ENCODE measurements at places on chromosomes 5 and 9.

GRCh38 chr9:75873712-75874111 lies 16.8 kb upstream of the PCSK5 start:
- no peak for DNase-seq

DNA sequence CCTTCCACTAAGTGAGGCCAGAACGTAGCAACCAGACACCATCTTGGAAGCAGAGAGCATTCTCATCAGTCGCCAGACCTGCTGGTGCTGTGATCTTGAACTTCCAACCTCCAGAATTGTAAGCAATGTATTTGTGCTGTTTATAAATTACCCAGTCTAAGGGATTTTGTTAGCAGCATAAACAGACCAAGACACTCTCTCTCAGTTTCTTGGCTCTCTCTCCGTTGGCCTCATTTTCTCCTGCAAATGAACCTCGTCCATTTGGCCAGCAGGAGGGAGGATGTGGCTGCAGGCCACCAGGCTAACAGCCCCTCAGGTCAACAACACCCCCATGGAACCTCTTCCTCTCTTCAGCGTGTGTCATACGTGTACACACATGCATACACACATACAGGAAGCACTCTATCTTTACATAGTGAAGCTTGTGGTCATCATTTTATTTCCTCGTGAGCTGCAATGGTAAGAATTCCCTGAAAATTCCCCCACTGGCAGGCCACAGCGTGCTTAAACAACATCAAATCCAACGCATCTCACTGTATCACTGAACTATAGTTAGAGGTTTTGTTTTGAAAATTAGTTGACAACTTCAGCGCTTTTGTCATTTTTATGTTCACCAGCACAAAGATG lies 62.8 kb upstream of the PPP1R26 start:
- no peak for DNase-seq

DNA sequence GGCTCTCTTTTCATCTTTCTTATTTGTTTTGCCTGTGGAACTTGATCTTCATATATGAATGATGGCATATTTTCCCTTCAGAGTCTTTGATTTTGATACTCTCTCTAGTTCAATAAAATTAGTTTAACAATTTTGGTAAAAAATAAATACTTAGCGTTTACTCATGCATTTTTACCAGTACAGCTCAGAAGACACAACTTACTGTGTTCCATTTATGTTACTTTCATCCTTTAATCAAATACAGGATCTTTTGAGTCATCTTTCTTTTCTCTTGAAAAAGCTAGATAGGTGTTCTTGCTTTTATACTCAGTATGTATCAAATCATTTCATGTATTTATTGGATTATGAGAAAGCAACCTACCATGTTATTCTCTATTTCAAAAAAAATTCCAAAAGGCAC lies 47.1 kb upstream of the RICTOR start:
- DNase-seq, result no peak

DNA sequence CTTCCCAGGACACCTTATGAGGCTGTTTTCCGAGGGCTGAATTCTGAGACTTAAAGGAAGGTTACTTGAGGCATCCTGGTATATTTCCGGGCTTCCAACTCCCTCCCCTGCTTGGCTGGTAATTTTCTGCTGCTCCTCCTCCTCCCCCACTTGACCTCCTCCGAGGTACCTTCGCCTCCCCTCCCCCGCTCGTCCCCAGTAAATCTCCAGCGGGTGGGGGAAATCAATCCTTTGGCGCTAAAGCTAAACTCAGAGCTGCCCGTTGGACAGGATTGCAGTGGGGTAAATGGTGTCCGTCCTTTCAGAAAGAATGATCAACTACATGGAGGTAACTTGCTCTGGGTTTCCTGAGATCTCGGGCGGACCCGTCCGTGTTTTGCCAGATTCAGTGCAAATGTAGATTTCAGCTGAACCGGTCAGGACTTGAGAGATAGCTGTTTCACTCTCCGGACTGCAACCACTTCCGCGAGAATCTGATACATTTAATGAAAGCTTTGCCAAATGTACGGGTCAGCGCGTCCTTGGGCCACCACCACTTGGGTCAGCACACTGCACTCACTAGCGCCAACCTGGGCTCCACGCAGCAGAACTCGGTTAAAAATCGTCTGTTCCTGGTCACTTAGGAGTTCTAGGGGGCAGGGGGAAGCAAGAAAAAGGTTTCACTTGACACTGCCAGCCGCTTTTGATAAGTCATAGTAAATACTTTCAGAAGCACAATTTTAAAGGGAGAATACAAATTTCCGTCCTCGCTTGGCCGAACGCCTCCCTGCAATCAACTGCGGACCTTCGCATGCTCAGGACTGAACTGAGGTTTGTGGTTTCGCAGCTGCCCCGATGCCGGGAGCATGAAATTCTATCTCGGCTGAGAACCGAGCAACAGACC lies 4.6 kb upstream of the ISL1 start:
- DNase-seq, result no peak

- DNase-seq, result no peak
Measured at GRCh38 chr9:127444283-127444920, 6.8 kb downstream of the RPL12 start.

GRCh38 chr5:133006653-133007052 lies 19.7 kb downstream of the ZCCHC10 start:
- no peak for DNase-seq

- no peak for DNase-seq
Measured at GRCh38 chr5:10703676-10704075, 57.4 kb downstream of the DAP start.

DNA sequence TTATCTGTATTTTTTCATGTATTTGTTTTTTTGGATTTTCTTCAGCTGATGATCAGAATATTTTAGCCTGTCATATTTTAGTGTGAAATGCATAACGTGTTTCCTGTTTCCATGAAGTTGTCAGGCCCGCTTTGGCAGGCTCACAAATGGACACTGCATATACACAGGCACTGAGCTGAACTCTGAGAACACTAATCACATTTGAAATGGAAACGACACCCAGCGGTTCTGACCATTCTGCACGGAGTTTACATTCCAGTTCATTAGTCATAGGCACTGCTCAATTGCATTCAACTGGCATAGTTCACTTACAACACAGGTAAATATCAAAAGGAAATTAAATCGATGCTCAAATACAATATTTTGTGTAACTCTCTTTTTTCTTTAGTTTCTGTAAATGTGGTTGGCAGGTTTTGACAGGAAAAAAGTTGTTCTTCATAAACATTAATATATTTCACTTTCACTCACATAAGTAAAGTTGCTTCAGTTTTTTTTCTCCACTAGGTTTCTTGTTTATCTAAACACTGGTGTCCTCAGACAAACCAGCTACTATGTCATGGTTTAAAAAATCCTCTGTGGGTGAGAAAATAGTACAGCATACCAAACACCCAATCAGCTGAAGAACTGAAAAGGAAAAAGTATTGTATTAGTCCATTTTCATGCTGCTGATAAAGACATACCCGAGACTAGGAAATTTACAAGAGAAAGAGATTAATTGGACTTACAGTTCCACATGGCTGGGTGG lies 559.0 kb upstream of the DAP start:
- no peak for DNase-seq

GRCh38 chr9:95516221-95516733 lies 494 bp downstream of the PTCH1 start:
- DNase-seq, result no peak

- DNase-seq, result no peak
Measured at GRCh38 chr9:316382-316965, 101.8 kb downstream of the DOCK8 start.

DNA sequence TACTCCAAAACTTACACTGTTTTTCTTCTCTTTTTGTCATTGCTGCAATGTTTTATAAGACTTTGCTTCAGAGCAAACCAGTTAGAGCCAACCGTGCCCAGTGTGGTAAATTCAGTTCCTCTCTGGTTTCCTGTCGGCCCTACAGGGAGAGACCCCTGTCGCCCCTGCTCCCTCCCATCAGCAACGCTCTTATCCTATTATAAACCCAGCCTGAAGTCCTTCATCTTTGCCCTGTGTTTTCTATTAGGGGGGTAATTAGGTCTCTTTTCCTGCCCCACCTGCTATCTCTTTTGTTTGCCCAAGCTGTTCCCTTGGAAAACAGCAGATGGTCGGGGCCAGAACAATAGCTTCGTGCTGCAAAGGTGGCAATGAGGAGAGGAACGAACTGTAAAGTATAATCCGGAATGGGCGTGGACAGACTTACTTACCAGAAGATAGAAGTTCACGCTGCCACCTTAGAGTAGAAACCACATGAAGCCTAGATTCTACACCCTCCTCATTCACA lies 21.4 kb upstream of the OTULINL start:
- no peak for DNase-seq

DNA sequence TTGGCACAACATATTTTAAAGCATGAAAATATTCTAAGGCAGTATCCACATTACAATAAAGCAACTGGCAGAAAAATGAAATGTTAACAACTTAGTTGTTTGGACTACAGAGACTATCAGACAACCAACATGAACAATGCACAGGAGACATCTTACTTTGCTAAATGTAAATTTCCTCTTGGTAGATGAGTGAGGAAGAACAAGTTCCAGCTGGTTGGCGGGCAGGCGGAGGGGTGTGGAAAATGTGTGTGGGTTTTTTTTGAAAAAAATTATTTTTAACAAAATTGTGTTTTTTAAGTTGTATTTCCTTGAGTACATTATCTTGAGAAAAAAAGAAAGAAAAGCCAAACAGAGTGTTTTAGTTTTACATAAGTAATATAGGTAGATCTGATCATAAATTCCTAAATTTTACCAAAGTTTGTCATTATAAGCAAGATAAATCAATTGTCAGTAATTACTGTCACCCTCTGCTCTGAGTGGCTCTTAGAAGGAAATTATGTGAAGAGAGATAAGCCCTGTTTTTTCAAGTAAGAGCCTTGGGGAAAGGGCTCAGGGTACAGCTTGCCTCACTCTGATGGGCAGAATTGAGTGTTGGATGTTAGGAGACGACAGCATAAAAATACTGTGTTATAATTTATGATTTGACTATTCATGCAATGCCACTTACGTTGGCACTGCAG lies 42.5 kb downstream of the TMEM167A start:
- DNase-seq, result no peak

DNA sequence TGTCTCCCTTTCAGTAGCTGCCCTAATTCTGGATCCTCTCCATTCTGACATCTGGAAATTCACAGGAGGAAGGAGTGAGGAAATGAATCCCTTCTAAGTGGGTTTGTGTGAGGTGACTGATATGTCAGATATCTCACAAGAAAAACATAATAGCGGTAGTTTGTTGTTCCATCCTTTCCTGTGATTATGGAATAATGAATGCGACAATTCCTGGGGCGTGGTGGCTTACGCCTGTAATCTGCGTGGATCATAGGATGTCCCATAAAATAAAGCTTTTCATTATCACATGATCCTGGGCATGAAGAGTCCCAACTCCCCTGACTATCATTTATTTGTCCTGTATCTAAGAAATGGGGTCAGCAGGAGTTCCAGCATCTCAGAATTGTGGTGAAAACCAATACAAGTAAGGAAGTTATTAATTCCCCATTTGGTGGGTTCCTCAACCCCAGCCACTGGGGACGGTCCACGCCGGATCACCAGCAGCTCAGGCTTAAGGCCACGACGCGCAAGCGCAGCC lies 375 bp upstream of the C5orf24 start:
- no peak for DNase-seq

GRCh38 chr9:93904649-93905472 lies 50.3 kb downstream of the BARX1 start:
- DNase-seq, result no peak

DNA sequence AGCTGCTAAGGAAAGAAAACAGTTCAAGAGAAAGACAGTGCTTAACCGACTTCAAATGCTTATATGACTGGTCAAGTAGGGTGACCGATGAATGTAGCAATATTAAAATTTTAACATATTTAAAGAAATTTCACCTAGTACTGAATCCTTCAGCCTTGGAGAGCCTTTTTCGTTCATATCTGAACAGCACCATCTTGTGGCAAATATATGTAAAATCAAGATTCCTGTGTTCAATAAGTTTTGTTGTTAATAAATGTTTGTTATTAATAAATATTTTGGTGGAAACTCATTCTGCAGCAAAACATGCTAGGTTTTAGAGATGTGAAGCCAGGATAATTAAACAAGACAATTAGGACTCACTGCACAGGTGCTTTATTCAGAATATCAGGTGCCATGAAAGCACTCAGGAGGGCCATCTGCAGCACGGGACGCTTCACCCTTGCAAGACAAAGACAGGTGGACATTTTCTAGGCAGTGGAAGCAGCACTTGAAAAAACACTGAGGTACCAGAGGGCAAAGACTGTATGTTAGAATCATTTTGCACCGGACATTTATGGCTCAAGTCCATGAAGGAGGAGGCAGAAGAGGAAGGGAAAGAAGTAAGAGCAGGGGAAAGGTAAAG lies 15.6 kb downstream of the TICAM2 start:
- no peak for DNase-seq

DNA sequence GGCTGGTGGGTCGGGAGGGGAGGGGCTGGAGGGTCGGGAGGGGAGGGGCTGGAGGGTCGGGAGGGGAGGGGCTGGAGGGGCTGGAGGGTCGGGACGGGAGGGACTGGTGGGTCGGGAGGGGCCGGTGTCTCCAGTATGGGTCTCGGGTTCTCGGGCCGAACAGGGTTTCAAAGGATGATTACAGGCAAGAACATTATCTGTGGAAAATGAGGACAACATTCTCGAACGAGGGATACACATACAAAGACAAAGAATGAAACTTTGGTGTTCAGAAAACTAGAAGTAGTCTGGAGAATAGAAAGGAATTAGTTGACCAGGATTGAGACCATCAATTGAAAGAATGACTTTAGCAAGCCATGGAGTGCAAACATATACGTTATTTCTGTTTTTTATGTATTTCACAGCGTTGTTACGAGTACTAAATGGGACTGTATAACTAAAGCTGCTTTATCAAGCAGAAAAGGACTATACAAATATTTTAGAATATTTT lies 360 bp upstream of the ZCCHC10 start:
- DNase-seq, result no peak

DNA sequence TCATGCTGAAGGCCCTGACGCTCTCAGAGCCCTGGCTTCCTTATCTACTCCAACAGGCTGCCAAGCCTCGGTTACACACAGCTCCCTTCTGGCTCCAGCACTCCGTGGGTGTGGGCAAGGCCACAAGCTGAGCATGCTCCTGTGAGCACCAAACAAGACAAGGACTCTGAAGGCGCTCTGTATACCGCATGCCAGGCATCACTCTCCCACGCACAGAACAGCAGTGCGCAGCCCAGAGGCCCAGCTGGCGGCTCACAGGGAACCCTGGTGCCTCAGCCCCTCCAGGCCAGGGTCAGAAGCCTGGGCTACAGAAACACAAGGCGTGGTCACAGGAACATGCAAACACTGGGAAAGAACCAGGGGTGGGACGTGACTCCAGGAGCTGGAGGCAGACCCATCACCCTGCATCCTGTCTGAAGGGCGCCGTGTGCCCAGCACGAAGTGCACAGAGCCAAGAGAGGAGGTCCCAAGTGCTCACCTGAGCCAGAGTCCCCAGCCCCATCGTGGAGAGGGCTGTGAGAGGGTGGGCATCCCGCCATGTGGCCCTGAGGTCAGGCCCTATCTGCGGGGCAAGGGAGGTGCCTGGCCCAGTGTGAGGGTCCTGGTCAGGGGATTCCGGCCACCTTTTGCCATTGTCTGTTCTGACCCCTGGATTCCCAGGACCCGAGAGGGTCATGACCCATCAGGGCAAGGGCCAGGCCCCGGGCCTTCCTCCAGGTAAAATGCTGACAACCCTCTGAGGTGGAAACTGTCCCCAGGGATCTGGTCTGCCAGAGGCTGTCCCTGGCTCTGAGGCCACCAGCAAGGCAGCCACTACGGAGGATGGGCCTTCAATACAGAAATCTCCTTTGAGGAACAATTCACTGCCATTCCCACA lies 54.7 kb downstream of the COL23A1 start:
- DNase-seq, result no peak

Data from activated CD4-positive, alpha-beta T cell treated with anti-CD3 and anti-CD28 coated beads for 24 hours (primary cell).